Stimulated activated CD4-positive, alpha-beta T cell treated with anti-CD3 and anti-CD28 coated beads, Interleukin-4, amount 100 ng/mL, for 4 hours (primary cell): ENCODE measurements at places on chromosomes 1 and 21.

DNA sequence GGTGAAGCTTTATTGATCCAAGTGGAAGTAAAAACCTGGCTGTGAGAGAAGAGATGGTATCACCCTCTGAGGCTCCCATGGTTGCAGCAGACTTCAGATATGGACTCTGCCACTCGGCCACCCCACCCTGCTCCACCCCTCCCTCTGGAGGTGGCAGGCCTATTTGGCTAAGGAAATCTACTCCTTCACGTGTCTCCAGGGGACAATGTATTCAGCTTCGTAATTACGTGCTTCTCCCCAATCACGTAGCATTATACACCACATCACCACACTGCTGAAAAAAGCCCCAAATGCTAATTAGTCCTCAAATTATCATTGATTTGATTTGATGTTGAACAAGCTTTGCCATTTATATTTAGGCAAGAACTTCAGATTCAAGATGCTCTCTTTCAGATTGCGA is 220.7 kb downstream of the OMA1 start:
- no peak for DNase-seq

- DNase-seq, result no peak
Measured at GRCh38 chr1:208308221-208308620, 64.0 kb upstream of the PLXNA2 start.

- DNase-seq, result no peak
Measured at GRCh38 chr1:66033781-66034180, 241.1 kb downstream of the PDE4B start.

- DNase-seq, result no peak
Measured at GRCh38 chr21:26007951-26008498, 162.5 kb downstream of the APP start.

GRCh38 chr1:223386013-223386412 is 7.2 kb upstream of the CCDC185 start:
- no peak for DNase-seq

DNA sequence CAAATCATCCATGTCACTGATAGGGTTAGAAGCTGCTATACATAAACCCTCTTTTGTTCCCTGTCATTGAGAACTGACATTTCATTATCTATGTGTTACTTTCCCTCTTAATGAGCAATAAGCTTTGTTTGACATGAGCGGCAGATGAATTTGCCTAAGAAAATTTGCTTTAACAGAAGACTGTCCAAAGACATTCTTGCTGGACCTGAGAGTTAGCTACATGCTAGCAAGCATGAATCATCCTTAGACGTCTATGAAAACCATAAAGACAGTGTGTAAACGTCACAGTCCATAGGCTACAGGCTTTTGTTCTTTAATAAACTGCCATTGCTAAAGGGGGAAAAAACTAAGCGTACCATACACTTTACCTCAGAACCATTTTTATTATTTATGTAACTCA is 73.1 kb downstream of the TNFSF4 start:
- no peak for DNase-seq

DNA sequence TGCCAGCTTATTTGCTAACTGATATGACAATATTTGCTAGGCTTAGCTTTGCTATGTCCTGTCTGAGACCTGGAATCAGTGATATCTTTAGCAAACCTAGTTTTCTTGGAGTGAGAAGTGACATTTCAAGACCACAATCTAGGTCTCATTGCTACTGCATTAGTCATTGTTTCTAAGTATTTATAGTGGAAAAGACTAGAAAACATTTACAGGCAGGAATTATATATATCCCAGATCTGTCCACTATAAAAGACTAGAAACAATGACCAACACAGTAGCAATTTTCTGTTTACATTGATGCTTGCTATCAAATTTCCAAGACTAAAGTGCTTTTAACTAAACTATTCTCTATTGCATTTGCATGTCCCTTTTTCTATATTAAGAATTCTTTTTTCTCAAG is 5.0 kb upstream of the RGS18 start:
- no peak for DNase-seq

DNA sequence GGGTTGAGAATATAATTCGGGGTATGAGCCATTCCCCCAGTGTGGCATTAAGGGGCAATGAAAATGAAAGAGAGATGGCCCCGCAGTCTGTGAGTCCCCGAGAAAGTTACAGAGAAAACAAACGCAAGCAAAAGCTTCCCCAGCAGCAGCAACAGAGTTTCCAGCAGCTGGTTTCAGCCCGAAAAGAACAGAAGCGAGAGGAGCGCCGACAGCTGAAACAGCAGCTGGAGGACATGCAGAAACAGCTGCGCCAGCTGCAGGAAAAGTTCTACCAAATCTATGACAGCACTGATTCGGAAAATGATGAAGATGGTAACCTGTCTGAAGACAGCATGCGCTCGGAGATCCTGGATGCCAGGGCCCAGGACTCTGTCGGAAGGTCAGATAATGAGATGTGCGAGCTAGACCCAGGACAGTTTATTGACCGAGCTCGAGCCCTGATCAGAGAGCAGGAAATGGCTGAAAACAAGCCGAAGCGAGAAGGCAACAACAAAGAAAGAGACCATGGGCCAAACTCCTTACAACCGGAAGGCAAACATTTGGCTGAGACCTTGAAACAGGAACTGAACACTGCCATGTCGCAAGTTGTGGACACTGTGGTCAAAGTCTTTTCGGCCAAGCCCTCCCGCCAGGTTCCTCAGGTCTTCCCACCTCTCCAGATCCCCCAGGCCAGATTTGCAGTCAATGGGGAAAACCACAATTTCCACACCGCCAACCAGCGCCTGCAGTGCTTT is 9.4 kb downstream of the PROX1 start:
- DNase-seq, result no peak

- no peak for DNase-seq
Measured at GRCh38 chr1:97143236-97143882, 421.8 kb downstream of the PTBP2 start.

DNA sequence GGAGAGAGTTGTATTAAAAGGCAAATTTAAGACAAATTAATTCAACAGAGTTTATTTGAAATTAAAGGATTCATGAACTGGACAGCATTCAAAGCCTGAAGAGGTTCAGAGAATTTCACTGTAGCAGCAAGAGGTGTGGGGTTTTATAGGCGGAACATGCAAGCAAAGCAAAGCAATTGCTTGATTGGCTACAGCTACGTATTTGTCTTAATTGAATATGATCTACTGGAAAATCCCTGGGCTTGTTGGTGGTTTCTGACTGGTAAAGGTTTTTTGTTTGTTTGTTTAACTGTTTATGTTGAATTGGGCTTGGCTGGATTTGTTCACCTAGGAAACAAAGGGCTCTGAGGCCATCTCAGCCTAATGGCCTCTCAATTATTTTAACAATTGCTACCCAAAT is 61.5 kb downstream of the KCNK1 start:
- DNase-seq, result no peak

DNA sequence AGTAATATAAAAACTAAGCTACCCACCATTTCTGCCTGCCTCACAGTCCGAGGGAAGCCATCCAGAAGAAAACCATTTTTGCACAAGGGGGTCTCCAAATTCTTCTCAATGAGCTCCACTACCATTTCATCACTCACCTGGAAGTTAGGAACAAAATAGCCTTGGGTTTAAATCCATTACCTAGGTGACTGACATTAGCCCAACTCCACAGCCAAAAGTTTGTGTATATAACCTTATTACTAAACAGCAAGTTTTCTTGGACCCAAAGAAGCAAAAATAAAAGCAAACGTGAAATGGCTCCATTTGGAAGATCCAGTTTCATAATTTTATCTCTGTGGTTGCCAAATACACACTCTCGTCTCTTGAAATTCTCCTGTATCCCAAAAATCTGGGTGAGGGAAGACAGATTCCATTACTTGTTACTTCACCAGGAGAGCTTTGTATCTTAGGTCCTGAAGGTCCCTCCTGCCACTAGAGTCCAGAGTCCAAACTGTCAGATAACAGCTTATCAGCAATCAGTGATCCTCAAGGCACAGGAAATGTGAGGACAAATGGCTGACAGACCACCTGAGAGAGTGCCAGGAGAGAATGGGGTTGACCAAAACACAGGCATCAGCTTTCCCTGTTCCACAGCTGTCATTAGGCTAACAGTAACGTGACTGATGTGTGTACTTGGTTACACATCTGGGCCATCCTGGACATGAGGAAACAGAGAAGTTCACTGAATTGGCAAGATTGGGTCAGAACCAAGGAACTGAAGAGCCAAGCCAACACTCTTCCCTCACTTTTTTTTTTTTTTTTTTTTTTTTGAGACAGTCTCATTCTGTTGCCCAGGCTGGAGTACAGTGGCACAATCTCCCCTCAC is 14.9 kb downstream of the AK2 start:
- no peak for DNase-seq

DNA sequence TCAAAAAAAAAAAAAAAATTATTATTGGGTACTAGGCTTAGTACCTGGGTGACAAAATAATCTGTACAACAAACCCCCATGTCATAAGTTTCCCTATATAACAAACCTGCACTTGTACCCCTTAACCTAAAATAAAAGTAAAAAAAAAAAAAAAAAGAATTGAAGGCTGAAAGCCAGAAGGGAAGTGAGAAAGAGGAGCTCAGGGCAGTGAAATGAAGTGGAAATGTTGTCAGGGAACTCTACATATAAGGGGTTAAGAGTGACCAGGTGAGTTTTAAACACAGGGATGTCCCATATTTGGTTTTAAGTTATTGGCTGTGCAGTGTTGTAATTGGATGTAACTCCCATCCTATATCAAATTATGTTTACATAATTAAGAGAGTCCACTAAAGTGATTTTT is 85.7 kb upstream of the ABCD3 start:
- no peak for DNase-seq

DNA sequence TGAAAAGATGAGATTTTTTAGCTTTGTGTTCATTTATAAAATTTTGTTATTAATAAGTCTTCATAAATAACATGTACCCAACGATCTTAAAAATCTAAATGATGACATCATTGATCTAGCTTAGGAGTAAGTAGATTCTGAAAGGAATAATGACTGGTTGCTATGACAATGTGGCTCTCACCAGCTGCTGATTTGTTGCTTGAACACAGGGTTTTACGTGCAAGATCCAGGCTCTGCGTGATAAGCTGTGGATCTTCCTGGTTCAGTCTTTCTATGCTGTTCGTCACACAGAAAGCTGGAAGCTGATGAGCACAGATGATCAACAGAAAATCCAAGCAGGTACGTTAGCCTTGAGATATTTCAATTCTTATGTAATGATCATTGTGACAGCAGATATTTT is 49.1 kb upstream of the C1orf146 start:
- no peak for DNase-seq

- DNase-seq, result no peak
Measured at GRCh38 chr1:8911416-8912309, 33.2 kb upstream of the ENO1 start.

GRCh38 chr21:44962403-44962966 is 22.7 kb downstream of the SLX9 start:
- DNase-seq, result no peak

DNA sequence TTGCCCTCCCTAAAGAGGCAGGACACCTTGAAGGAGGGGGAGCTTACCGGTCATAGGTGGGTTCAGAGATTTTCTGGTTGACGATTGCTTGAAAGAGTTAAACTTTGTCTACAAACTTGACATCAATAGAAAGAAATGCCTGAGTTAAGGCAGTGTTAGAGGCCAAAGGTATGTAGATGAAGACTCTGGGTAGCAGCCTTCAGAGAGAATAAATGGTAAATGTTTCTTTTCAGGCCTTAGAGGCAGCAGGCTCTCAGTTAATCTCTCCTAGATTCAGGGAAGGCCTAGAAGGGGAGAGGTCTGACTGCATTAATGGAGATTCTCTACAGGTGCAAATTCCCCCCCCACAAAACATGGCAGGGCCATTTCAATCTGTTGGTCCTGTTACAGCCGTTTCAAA is 27.7 kb downstream of the MX1 start:
- DNase-seq, result no peak

- no peak for DNase-seq
Measured at GRCh38 chr1:169909499-169909898, 15.8 kb upstream of the SCYL3 start.

GRCh38 chr1:4048921-4049320 is 148.8 kb upstream of the C1orf174 start:
- DNase-seq, result no peak

DNA sequence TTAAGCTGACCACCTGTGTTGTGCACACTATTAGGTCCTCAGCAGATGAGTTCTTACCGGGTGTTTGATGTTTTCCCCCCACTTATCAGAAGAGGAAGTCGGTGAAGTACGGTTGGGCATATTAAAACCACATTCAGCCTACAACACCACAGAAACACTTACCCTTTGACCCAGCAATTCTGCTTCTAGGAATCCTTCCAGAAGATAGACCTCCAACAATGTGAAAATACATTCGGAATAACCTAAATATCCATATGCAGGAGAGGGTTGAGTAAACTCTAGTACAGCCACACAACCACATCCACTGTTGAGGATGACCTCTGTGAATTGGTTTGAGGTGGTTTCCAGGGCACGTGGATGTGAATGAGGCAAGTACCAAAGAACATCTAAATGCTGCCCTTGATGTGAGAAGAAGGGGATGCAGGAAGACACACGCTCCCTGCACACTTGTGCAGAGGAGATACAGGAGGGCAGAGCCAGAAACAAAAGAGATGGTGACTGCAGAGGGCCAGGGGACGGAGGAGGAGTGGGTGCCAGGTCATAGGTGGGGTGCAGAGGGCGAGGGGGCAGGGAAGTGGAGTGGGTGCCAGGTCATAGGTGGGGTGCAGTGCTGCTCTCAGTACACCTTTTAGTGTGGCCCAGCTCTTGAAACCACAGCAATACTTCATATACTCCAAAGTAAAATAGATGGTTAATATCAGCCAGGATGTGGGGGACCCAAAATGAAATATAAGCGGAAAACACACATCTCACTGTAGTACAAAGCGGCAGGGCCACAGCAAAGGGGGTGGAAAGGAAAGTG is 12.8 kb downstream of the ADARB1 start:
- no peak for DNase-seq

DNA sequence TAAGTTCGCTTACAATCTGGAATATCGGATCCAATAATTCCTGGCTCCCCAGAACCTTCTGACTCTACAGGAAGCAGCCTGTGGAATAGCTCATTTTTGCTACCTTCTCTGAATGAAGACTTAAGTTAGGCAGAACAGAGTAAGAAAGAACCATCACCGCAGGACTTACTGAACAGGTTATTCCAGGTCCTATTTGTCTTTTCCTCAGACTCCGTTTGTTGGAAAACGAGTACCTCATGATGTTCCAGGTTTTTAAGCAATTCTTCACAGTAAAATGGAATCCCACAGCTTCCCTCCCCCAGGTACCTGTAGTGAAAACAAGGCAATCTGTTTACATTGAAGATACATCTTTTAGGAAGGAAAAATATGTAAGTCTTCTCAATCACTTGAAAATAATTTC is 59.8 kb downstream of the ADCY10 start:
- no peak for DNase-seq

GRCh38 chr1:204361781-204362180 is 2.1 kb upstream of the PLEKHA6 start:
- no peak for DNase-seq

- peak; percentile 50 for DNase-seq
Measured at GRCh38 chr1:76330991-76331603, 256.6 kb downstream of the ST6GALNAC3 start.

- no peak for DNase-seq
Measured at GRCh38 chr1:236401698-236402097, 7.6 kb downstream of the EDARADD start.

DNA sequence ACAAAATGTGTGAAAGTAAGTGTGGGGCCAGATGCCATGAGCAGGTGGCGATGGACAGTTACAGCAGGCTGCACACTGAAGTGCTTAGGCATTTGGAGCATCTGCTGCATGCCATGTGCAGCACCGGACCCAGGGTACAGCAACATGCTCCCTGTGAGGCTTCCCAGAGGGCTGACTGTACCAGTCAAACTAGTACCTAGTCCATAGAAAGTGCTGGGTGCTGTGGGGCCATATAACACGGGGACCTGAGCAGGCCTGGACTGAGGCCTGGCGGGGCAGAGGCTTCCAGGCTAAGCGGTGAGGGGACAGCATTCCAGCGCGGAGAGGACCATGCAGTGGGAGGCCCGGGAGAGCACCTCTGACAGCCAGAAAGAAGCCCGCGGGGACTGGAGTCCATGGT is 29.9 kb upstream of the PKP1 start:
- no peak for DNase-seq
